ENCODE measurements at places on chromosomes 2 and 18.

DNA sequence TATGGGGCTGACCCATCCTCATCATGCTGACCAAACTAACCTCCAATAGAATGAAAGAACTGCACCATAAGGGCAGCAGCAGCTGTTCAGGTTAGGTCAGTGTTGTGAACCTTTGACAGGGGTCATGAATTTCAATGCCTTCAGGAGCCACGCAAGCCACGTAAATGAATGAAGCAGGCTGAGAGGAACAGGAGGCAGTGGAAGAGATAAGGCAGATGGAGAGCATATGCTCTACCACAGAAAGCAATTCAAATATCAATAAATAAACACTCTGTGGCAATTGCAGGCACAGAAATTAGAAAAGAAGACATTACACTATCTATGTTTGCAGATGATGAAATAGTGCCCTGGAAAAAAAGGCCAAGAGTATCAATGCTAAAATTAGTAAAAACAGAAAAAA lies 56.3 kb downstream of the SCG2 start:
- no peak for DNase-seq

GRCh38 chr2:234694244-234695013 lies 197.5 kb upstream of the ARL4C start:
- DNase-seq = no peak

- DNase-seq = peak; percentile 13
Observed at GRCh38 chr2:143083636-143084035, 45.6 kb upstream of the ARHGAP15 start.

GRCh38 chr2:221676566-221677172 lies 104.6 kb upstream of the EPHA4 start:
- no peak for DNase-seq

DNA sequence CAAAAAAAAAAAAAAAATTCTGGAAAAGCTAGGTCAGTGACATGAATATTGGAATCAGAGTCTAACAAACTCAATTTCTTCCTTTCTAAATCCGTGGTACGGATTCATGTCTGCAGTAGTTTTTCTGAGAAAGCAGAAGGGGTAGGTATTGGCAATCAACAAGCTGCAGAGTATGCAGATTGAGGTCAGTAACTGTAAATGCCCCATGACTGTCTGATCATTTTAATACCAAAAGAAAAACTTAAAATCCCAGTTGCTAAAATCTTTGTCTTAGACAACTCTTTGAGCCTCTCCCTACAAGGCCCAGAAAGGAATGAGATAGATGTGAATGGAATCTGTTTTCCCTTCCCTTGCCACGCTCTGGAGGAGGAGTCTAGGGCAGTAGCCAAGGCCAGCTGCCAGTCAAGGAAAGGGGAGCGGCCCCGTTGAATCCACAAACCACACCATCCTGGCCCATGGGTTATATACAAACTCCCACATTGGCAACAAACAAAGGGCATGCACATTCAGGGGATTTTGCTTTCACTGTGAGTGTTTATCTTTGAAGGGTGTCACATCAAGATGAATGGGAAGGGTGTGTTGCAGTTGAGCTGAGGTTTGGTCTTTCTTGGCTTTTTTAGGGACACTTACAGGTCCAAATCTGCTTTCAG lies 6.1 kb upstream of the CASP8 start:
- DNase-seq = peak; percentile 44

GRCh38 chr18:57029761-57030160 lies 117.1 kb upstream of the BOD1L2 start:
- no peak for DNase-seq

DNA sequence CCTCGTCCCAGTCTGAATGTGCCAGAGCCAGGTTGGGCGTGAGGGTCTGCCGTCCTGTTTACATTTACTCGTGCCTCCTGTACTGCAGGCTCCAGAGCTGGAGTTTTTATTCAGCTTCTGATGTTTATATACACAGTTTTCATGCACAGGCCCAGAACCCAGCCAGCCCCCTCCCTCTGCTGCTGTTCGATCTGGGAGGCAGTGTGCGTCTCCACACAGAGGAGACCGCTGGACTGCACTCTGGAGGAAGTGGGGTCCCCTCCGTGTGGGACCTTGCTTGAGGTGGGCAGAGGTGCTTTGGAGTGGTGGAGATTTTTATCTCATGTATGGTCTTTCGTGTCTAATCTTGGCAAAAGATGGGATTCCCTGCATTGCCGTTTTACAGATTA lies 90.6 kb downstream of the GLI2 start:
- no peak for DNase-seq

DNA sequence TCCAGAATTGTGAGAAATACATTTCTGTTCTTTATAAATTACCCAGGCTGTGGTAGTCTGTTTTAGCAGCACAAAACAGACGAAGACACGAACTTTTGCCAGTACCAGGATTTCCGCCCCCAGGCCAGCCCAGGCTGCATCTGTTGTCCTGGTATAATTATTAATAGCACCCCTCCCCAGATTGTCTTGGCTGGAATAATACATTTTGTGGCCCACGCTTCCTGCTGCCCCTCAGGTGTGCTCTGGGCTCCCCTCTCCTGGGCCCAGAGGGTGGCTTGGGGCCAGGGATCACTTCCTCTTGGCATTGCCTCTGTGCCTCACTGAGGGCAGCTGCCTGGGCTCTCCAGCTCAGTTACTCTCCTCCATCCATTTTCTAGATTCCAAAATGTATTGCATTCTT lies 102.1 kb upstream of the HS6ST1 start:
- DNase-seq = no peak

DNA sequence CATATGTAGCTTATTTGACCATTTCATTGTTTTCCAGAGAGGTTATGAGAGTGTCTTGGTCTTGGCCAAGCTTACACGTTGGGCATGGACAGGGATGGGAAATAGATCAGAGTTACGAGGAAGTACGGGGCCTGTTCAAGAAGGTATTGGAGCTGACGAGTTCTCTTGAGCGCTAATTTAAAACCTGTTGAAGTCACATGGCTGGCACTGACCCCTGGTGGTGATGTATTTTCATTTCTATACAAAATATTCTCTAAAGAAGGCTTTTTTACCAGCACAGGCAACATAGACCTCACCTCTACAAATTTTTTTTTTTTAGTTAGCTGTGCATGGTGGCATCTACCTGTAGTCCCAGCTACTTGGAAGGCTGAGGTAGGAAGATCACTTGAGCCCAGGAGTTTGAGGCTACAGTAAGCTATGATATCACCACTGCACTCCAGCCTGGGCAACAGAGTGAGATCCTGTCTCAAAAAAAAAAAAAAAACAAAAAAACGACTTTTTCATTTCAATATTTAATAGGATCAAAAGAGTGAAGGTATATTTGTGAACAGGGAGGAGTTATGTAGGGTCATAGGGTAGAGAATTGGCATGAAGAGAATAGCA lies 19.6 kb downstream of the UGP2 start:
- peak; percentile 77 for DNase-seq

- DNase-seq = no peak
Observed at GRCh38 chr2:217919781-217920351, 82.9 kb downstream of the TNS1 start.

DNA sequence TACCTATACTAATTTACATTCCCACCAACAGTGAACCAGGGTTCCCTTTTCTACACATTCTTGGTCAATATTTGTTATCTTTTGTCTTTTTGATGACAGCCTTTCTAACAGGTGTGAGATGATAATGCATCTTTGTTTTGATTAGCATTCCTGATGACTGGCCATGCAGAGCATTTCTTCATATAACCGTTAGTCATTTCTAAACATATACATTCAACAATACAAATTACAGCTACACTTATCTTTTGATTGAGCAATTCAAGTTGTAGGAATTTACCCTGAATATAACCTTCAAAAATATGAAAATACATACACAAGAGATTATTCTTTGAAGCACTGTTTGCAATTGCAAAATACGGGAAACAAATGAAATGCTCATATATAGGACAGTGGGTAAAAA lies 94.9 kb downstream of the TMEM131 start:
- no peak for DNase-seq

Data from CD4-positive, alpha-beta T cell treated with Interleukin-21 for 1 hour (primary cell).